NCI-H146 (cell line): ENCODE measurements at places on chromosomes 5 and 9.
A peak's percentile ranks its signal among the peaks of the same experiment; 100 is the strongest.

GRCh38 chr5:148060881-148061280, 2.9 kb upstream of the SPINK5 start:
- DNase-seq: no peak

- DNase-seq: no peak
These were observed 12.3 kb downstream of the GLRA1 start for GRCh38 chr5:151912360-151912759.

GRCh38 chr5:20476016-20476415, 488.0 kb upstream of the CDH18 start:
- DNase-seq: no peak

GRCh38 chr5:118832974-118833373, 155.4 kb downstream of the DTWD2 start:
- DNase-seq: no peak

GRCh38 chr5:143826951-143827444, 15.0 kb downstream of the HMHB1 start:
- peak; percentile 46 for DNase-seq

GRCh38 chr5:7391814-7392692, 3.9 kb upstream of the ADCY2 start:
- DNase-seq: no peak

- no peak for DNase-seq
These were observed 26.9 kb downstream of the SLC6A3 start for GRCh38 chr5:1418238-1418920.

DNA sequence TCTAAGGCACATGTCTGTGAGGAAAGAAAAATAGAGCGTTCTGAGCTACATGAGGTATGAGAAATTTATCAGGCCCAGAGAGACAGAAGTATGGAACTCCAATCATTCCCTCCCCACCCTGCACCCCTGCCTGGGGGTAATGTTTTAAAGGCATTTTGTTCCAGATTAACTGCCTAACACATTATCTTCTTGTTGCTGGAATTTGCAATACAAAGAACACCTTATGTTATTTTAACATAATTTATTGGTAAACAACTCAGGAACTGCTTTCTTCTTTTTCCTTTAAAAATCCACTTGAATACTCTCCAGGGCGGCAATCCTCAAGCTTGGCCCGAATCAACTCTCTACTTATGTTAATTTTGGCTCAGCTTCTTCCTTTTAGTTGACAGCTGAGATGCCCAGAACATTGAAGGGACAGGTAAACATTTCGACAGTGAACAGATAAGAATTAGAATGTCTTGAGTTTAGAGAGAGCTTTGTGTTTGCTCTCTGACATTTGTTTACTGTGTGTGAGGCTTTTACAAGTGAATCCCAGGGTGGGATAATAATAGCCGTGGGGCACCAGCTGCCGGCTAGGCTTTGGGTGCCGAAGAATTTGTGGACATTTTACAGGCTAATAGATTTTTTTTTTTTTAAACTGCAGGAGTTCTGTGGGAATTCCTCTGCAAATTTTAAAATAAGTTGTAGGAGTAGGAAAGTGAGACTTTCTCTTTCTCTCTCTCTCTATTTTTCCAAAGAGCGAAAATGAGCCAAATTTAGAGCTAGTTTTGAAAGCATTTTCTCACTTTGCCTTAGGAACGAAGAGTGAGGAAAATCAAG, 96.4 kb upstream of the TAF11L2 start:
- DNase-seq: peak; percentile 76

DNA sequence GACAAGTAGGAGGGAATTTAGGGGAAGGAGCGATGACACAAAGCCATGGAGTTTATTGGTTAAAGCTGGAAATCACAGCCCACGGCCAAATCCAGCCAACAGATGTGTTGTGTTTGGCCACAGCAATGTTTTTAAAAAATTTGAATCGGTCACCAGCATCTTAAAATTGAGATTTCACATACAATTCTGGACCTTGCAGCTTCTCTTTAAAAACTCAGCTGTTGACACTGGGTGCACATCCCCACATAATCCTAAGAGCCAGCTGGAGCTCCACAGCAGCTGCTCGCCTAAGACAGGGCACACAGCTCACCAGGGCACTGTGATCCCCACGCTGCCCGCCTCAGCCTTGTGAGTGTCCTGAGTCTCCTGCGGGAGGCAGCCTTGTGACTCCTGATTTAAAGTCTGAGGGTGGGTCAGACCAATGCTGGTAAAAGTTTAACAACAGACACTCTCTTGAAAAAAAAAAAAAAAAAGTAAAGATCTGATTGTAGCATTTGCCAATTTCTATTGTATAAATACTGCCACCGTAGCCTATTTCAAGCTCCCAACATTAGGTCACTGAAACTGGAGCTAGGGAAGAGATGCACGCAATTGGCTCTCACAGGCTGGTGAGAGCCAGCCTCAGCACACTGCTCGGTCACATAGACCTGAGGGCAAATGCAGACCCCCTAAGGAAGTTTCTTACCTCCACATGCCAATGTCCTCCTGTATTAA, 124.8 kb downstream of the HSD17B3 start:
- DNase-seq: no peak

DNA sequence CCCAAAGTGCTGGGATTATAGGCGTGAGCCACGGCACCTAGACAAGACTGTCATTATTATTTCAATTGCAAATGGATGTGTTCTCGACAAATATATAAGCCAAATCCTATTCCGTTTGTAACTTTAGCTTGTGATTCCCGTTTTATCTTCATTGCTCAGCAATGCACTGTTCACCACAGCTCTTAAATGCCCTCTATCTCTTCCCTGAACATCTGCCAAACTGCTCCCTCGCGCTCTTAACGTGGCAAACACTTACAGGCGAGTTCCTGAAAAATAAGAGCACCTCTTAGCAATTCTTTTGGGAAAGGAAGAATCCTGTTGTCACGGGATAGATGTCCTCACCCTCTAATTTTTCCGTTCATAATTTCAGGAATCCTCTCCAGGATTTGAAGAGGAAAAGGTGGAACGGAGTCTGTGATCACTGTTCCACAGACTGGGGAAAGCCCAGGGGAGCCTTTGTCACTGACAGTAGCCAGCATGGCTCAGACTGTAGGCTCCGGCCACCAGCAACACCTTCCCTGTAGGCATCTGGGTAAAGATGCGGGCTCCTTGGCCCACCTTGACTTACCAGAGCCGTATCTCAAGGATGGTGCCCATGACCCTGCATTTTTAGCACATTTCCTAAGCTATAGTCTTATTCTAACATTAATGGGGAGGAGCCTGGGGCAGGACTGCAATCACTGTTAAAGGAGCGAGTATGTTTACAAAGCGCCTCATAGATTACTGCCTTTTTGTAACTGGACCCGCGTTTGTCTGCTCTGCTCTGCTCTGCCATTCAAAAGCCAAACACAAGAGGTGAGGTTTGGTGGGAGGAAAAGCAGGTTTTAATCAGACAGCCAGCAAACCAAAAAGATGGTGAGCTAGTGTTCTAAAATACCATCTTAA, 20.2 kb upstream of the GNPDA1 start:
- peak; percentile 29 for DNase-seq

GRCh38 chr9:23321049-23321448, 505.0 kb downstream of the ELAVL2 start:
- DNase-seq: peak; percentile 74

DNA sequence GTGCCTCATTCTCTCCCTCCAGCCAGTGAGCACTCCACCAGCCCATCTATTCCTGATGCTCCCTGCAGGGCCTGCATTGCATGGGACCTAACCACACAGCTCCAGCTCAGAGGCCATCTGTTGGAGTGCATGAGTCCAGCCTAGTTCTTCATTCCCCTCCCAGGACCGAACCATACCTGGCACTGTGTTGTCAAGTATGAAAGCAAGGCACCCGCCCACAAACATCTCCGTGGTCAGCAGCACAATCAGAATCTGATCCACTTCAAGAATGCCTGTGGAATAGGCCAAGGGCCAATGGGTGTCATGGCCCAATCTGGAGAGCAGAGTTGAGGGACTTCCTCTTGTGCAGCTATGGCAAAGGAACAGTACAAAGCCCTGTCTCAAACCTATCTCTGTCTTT, 5.9 kb downstream of the SLC23A1 start:
- DNase-seq: no peak

- DNase-seq: no peak
These were observed 3.7 kb downstream of the PHF24 start for GRCh38 chr9:34961574-34962490.

- DNase-seq: peak; percentile 42
These were observed 149.3 kb downstream of the MELK start for GRCh38 chr9:36721846-36722588.

DNA sequence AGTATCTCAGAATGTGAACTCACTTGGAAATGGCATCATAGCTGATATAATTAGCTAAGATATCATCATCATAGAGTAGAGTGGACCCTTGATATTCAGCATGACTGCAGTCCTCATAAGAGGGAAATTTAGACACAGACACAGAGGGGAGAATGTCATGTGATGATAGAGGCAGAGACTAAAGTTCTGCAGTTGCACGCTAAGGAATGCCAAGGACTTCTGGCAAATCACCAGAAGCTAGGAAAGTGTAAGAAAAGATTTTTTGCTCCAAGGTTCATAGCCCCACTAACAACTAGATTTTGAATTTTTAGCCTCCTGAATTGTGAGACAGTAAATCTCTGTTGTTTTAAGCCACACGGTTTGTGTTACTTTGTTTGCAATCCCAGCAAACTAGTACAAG, 612.6 kb upstream of the ST8SIA4 start:
- DNase-seq: no peak

GRCh38 chr5:26763215-26763614, 275.2 kb downstream of the CDH9 start:
- DNase-seq: no peak

DNA sequence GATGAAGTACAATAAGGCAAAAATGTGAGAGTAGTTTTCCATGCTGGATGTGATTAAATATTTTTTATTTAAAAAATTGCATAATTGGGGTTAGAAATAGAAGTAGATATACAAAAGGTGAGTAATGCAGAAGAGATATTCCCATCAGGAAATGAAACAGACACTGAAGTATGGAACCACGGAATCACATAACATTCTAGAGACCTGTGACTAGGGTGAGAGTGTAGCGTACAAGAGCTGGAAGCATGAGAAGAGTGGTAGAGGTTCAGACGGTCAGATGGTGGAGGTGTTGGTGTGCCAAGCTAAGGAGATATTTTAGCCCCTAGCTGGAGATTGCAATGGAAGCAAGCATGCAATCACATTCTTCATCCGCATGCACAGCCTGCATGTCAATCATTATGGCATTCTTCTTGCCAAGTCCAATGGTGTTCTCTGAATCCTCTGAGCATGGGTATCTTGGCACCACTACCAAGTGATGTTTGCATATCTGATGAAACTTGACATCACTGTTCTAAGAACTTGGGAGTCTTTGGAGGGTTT, 587.8 kb downstream of the PSAT1 start:
- DNase-seq: no peak

DNA sequence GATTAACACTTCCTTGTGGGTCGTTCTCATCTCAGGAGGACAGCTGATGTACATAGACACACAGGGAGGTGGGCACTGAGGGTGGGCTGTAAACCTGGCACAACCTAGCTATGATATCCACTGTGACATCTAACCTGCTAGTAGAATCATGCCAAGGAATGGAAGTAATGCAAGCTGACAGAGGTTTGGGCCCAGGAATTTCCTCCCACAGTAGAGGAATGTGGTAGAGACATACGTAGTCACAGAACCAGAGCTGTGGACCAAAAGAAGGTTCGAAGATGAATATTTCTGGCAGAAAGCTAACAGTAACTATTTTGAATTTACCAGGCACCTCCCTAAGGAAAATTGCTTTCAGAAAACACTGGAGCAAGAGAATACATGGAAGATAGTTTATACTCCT, 15.2 kb upstream of the DNAJC25 start:
- DNase-seq: no peak

GRCh38 chr9:22073349-22073748, 64.2 kb upstream of the CDKN2B start:
- DNase-seq: no peak

DNA sequence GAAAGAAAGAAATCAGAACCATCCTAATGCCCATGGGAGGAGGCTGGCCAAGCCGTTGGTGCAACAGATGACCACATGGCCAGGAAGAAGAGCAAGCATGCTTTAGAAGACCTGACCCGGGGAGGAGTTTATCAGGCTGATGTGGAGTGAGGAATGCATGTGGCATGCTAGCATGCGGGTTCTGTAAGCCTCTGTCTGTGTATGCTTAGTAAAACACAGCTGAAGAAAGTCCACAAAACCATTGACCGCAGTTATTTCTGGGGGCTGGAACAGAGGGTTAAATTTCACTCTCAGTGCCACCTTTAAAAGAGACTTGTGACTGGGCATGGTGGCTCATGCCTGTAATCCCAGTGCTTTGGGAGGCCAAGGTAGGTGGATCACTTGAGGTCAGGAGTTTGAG, 19.1 kb downstream of the GFI1B start:
- DNase-seq: no peak

DNA sequence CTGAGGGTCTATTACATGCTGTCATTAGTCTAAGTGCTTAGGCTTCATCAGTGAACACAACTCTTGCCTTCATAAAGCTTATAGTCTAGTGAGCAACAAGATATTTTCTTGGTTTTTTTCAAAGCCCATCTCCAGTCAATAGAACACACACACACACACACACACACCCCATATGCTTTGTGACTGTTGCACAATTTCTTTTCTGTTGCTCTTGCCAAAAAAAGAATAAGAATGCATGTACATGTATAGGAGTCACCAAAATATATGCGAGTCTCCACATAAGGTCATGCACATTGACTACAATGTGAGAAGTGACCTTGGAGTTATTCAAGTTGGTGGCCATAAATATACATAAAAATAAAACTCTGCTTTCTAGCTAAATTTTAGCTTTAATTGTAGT, 351.5 kb upstream of the TLE4 start:
- DNase-seq: no peak

GRCh38 chr5:176921714-176922113, 22.6 kb upstream of the HK3 start:
- DNase-seq: no peak

GRCh38 chr5:168992016-168992415, 308.9 kb downstream of the SLIT3 start:
- no peak for DNase-seq

- DNase-seq: no peak
These were observed 173.7 kb downstream of the GABRB2 start for GRCh38 chr5:161372682-161373344.

- no peak for DNase-seq
These were observed 126.9 kb downstream of the KCNIP1 start for GRCh38 chr5:170630711-170631141.

DNA sequence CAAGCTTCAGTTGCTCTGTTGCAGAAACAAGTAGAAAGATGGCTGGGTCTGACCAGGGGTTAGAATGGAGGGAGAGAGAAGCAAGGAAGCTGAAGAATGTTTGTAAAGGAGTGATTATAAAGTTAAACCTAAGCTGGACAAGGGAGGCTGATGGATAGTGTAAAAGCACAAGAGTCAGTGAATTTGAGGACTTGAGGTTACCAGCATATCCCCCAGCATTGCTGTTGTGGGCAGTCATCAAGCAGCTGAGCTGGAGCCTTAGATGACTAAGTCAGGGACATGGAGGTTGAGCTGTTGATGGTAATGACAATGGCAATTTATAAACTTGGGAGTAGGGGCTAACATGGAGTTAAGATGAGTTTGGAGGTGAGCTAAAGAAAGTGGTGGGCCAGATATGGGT, 131.5 kb downstream of the ERCC6L2 start:
- no peak for DNase-seq
